ENCODE measurements at places on chromosomes 3 and 15.

DNA sequence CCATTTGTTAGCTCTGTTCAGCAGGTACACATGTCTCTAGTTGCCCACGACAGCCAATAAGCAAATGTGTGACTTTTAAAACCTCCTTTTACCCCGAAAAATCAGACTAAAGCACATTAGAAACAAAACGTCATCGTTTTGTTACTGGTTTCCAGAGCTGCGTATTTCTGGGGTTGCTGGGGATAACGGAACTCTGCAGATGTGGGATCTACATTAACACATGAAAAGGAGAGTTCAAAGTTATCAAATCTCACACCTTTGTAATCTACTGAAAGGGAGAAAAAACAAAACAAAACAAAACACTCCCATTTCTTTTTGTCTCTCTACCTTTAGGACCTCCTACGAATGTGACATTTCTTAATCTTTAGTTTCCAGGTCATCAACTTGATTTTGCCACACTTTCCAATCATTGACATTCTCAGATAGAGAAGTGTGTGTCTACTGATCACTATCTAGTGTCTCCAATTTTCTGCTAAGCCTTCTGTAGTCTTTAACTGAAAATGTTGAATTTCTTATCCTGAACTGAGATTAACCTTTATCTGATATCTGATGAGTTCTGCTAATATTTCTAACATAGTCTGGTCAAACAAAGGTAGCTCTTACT, 93.0 kb upstream of the TSPAN3 start:
- DNase-seq, result no peak

GRCh38 chr3:23592961-23593931, 212.5 kb upstream of the UBE2E1 start:
- no peak for DNase-seq

- DNase-seq, result no peak
Measured at GRCh38 chr3:100708644-100708988, 678 bp upstream of the TFG start.

- no peak for DNase-seq
Measured at GRCh38 chr3:133717424-133717823, 28.8 kb upstream of the TF start.

DNA sequence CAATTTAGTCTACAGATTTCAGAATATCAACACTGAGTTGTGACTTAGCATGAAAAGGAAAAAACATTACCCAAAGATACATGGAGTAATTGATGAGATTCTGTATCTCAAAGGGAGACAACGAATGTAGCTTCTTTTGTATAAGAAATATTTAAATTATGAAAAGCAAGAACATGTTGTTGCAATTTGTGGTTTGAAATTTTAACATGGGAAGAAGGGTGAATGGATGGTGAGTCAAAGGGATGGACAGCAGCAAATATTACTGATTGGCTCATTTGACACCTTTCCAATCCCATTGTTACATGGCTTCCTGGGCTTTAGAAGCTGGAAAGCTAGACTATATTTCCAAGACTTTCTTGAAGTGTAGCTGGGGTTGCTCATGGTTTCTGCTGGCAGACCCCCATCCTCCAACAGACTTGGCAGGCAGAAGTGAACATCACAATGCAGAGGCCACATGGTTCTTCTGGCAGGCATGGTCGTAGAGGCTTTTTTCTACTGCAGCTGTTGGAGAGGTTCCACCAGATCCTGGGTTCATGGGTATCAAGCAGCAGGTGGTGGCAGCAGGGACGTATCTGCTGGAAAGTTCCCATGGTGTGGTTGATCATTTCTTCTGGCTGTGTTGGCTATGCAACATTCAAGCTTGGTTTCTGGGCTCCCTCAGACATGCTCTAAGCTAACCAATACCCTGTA, 47.2 kb upstream of the KPNA4 start:
- no peak for DNase-seq

DNA sequence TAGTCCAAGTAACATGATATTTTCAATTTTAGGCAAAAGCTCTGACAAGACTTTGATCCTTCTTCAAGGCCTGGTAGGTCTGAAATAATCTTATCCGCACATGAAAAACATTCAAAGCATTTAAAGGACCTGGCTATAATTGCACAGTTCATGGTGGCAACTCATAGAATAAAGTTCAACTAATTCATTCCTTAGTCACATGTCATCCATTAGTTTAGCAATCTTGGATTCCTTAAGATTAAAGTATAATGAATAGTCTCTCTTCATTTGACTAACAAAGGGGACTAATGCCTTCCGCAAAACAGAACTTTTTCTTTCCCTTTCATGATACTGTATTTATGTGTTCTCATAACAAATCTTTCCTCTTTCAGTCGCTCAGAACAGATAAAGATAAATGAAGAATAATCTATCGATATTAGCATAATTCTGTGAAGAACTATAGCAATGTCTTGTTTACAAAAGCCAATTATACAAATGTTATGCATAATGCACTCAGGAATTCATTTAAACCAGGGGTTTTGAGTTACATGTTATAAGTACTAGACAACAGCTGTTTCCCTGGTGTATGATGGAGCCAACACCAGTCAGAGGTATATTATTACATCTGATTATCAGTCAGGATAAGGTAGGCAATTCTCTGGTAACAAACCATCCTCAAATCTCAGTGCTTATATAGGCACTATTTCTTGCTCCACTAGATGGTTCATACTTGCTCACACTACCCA, 172.5 kb downstream of the POTEB3 start:
- no peak for DNase-seq

DNA sequence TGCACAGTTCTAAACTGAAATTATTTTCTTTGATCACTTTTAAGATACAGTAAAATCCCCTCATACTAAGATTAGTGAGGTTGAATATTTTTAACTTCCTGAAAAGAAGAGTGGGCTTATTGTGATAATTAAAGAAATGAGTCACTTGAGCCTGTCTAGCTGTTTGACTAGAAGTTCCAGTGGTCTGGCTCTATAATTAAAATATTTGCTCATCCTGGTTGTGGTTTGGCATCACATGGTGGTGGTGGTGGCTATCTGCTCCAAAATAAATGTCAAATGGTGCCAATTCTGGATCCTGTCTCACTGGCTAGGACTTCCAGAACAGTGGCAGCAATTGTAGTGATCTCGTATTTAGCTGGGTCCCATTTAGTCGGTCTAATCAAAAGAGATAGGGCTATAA, 8.6 kb upstream of the TEX9 start:
- peak; percentile 28 for DNase-seq

- DNase-seq, result no peak
Measured at GRCh38 chr3:32443478-32443877, 51.8 kb downstream of the CMTM7 start.

Measured in urothelium cell line (cell line).